Endothelial cell (in vitro differentiated cells): ENCODE measurements at places on chromosomes 16 and 17.

GRCh38 chr16:11611871-11612664, 25.3 kb upstream of the LITAF start:
- DNase-seq, result no peak

GRCh38 chr17:13152501-13152900, 134.7 kb upstream of the ELAC2 start:
- no peak for DNase-seq

- DNase-seq, result no peak
These were observed 48.4 kb downstream of the PDPK1 start for GRCh38 chr16:2586241-2586640.

GRCh38 chr17:246851-247421, 65.5 kb upstream of the DOC2B start:
- DNase-seq, result no peak

DNA sequence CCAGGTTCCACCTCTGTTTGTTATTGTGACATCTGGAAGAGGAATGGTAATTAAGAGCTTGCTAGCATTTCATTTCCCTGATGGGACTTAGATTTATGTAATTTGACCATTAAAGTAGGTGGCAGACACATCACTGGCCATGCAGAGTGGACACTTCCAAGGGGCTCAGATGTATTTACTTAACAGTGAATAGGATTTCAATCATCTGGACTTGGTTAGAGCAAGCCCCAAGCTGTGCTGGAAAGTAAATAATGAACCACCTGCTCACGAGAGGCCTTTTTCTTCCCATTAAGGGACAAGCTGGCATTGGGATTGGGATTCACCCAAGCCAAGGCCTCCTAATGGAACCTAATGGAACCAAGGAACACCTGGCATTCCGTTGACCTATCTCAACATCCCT, 395.3 kb downstream of the HS3ST4 start:
- no peak for DNase-seq

GRCh38 chr17:62847426-62847825, 39.3 kb upstream of the MARCHF10 start:
- no peak for DNase-seq

DNA sequence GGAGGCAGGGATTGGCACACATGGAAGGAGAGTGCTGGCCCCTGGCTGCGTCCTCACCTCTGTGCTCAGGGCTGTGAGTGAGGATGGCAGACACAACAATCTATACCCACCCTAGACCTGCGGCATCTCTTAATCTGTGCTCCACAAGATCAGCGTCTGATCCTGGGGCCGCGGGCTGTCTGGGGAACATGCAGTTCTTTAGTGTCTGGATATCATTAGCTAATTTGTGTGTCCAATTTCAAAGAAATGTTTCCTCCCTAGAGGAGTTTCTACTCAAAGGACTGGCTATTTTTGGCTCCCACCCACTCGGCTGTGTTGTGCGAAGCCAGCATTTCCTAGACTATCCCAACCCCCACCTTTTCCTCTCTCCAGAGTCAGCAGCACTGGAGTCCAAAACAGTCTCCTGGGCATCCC, 93.8 kb downstream of the GRIN2A start:
- DNase-seq, result no peak

DNA sequence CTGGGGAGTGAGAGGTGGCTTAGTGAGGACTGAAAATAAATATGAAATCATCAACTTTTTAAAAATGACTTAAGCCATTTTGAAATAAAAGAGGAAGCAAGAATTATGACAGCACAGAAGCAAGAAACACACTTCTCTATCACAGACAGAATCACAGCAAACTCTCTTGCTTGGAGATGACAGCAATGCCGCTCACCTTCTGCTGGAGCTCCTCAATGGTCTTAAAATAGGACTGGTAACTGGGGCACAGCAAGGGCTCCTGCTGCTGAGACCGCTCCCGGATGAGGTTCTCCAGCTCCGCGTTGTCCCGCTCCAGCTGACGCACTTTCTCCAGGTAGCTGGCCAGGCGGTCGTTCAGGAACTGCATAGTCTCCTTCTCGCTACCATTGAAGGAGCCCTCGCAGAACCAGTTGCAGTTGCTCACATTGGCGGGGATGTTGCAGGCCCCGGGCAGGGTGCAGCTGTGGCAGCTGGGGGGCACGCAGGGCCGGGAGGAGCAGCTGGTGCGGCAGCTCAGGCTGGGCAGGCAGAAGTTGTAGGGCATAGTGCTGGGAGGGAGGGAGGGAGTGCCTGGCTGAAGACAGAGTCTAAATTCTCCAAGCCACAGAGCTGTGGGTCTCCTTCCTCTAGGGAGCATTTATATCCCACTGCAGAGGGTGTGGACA, at the start of gene KRT31:
KRT31 (minus strand) TSS at position 613 of the 665 bp plus-strand sequence; CDS start at position 544, 69 bp downstream.
- no peak for DNase-seq

GRCh38 chr17:63956296-63956920, 16.3 kb downstream of the SCN4A start:
- DNase-seq, result no peak

DNA sequence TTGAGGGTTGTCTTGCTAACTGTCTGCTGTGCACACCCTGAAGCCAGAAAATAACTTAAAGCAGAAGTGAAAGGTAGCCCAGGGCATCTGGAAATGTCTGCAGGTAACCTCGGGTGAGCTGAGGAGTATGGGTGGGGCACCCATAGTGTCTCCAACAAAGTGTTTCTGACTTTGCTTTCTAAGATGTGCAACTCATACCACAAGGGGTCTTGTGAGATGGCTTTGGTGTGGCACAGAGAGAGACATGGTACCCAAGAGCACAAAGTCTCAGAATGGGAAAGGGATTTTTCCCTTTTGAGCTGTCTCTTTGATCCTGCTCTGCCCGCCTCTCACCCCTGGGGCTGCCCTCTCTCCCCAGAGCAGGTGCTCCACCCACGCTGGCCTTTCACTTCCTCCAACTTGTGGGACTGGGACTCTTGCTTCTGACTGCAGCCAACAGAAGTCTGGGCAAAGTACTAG, 6.9 kb downstream of the CHD9 start:
- DNase-seq, result no peak

- no peak for DNase-seq
These were observed 52.0 kb upstream of the CLEC3A start for GRCh38 chr16:77970371-77970770.

- DNase-seq, result no peak
These were observed 3.4 kb upstream of the MLLT6 start for GRCh38 chr17:38701504-38702165.

- no peak for DNase-seq
These were observed 1.0 kb downstream of the MTMR4 start for GRCh38 chr17:58513267-58513964.

DNA sequence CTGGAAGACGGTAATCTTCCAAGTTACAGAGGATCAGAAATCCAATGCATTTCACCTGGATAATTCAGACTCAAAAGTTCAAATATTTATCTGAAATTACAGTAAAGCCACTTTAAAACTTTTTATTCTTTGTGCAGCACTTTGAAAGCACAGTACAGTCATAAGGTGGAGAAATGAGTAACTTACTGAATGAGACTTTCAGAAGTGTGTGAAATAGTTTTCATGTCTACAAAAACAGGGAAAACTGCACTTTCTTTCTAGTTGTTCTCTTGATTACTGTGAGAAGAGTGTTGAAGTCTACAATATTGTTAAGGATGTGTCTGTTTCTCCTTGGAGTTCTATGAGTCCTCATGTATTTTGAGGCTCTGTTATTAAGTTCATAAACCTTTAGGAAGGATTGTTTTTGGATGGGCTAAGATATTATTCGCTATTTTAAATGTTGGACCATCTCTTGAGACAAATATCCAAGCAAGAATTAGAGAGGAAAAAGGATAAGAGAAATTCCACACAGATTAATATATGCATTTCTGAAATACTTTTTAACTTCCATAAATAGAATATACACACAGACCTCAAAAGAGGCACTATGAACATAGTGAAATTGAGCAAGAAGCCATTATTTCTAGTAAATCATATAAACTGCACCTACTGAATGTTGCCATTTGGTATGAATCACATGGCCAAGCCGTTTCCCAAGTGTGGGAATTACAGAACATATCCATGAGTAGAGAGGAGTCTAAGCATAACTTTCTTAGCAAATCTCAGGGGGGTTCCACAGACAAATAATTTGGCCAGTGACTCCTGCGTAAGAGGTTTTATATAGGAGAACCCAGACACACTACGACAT, 83.6 kb upstream of the PLEKHM1 start:
- DNase-seq, result no peak

- DNase-seq, result no peak
These were observed 120.6 kb upstream of the TNRC6C start for GRCh38 chr17:77837917-77838316.

DNA sequence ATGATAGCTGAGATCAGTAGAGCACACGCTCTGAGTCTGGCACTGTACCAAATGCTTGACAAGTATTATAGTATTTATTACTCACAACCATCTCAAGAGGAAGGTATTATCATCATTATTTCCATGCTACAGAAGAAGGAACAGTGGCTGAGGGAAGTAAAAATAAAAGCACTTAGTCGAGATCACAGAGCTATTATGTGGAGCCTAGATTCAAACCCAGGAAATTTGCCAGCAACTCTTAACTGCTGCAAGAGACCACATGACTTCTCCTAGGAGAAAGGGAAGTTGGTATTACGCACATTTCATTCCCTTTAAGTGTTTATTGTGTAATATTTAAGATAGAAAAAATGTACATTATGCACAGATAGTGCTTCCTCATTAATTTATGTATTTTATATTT, 1.0 kb upstream of the RHOT1 start:
- DNase-seq, result no peak

DNA sequence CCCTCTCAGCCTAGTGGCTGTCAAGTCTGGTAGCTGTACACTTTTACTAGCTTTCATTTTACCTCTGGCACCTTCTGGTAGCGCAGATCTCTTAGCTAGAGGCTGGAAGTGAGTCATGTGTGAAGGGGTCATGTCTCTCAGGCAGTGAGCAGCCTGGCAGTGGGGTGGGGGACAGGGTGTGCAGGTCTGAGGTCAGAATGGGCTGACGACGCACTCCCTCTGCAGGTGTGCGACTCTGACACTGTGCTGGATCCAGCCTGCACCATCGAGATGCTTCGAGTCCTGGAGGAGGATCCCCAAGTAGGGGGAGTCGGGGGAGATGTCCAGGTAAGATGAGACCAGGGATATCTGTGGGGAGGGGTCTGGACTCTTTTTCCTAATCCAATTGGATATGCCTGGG, 7.8 kb downstream of the HAS3 start:
- DNase-seq, result no peak

GRCh38 chr16:67036323-67036741, 7.4 kb downstream of the CBFB start:
- DNase-seq, result no peak

DNA sequence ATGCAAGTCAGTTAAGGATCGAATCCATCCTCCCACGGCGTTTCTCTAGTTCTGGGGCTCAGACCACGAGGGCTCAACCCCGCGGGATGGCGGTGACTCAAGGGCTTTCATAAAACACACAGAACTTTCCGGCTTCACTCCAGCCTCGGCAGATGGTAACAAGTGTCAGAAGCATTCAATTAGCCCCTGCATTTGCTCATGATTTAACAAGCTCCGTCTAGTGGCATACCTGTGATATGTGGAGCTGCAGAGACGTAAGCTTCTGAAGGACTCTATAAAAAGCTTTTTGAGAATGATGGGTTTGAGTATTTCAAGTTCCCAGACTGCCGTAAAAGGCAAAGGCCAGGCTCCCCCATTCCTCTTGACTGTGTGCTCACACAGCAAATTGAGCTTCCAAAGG, 91.3 kb upstream of the SEC14L1 start:
- no peak for DNase-seq

DNA sequence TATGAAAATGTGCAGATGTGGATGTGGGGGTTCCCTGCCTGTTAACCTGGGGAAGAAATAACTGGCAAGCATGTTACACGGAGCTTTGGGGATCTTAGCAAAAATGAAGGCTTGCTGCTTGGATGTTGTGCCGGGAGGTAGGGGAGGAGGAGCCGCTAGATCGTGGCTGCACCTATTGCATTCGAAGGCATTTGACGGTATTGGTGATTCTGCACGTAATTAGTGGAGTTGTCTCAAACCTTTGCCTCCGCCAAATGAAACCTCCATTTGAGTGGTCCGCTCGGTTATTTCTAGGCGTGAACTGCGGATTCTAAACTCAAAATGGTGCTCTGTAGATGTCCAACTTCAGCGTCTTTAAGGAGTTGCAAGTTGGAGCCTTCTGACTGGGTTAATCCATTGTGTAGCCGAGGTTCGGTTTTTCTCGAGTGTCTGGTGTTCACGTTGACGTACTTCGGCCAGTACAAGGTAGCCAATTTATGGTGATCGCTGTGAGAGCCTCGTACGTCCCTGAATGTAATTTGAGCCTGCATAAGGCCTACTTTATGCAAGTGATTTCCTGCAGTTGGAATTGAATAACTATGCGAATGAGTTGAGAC, 1.5 kb downstream of the TNRC6C start:
- no peak for DNase-seq

DNA sequence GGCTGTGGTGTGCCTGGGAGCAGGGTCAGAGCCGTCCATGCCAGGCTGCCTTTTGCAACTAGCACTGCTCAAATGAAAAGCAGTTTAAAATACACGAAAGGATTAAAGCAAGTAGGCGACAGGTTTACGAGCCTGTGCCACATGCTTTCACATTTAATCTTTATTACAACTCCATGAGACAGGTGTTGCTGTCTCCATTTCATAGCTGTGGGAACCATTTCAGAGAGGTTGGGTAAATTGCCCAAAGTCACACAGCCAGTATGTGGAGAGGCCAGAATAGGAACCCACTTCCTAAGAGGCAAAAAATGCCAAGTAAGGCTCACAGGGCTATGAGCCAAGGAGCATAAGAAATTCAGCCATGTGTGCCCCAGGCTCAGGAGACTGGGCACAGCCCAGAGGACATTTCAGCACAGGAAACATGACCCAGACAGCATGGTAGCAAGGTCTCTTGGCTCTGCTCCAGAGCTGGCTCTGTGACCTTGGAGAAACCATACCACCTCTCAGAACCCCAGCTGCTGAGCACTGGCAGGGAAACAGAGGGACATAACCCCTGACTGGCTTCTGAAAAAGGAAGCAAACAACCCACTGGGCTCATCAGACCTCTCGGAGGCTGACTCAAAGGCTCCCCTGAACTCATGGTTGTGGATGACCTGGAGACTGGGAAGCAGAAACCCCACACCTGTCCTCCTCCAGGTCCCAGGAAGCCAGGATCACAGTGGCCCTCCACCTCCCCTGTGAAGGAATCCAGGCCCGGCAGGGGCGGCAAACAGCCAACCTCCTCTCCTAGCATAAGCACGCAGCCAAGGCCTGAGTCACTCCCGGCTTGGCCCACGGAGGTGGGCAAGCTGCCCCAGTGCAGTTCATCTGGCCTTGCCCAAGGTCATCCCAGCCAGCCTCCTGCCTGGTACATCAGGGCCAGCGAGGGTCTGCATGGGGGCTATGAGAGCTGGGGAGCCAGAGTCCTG, 40.3 kb upstream of the MRPS23 start:
- no peak for DNase-seq
